ENCODE measurements at places on chromosomes 7 and 10.

DNA sequence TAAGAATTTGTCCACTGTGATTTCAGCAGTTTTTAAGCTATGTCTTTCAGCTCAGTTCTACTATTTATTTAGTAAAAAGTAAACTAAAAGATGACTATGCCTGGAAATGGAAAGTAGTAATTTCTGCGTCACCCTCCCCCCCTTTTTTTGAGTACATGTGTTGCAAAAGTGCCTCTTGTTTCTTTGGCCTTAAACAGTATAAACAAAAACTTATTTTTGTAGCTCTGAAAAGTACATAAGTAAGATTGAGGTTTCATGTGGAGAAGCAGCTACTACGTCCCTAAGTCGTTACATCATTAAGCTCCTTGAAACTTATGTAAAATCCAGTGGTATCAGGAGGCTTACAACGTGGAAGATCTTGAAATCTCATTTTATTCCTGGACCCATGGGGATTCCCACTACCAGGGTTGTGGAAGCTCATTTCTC, 46.3 kb upstream of the HBP1 start:
- peak; percentile 71 for DNase-seq

- DNase-seq = no peak
Measured at GRCh38 chr10:131899116-131899690, 1.6 kb upstream of the PPP2R2D start.

GRCh38 chr10:1698185-1698584, 39.1 kb downstream of the ADARB2 start:
- no peak for DNase-seq

- no peak for DNase-seq
Measured at GRCh38 chr10:530717-531116, 158.8 kb downstream of the DIP2C start.

DNA sequence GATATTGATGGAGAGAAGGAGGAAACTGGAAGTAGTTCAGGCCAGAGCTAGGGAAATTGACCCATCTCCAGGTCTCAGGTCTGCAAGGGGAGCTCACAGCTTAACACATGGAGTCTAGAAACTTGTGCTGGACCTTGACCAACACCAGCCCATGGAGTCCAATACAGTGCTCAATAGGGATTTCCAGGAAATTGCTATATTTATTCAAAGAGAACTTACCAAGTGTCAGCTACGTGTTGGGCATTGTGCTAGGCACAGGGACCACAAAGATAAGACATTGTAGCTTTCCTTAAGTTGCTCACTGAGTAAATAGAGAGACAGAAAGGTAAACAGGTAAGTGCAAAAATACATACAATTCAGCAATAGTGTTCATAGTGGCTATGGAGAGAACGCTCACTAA, 72.7 kb upstream of the ATRNL1 start:
- no peak for DNase-seq

DNA sequence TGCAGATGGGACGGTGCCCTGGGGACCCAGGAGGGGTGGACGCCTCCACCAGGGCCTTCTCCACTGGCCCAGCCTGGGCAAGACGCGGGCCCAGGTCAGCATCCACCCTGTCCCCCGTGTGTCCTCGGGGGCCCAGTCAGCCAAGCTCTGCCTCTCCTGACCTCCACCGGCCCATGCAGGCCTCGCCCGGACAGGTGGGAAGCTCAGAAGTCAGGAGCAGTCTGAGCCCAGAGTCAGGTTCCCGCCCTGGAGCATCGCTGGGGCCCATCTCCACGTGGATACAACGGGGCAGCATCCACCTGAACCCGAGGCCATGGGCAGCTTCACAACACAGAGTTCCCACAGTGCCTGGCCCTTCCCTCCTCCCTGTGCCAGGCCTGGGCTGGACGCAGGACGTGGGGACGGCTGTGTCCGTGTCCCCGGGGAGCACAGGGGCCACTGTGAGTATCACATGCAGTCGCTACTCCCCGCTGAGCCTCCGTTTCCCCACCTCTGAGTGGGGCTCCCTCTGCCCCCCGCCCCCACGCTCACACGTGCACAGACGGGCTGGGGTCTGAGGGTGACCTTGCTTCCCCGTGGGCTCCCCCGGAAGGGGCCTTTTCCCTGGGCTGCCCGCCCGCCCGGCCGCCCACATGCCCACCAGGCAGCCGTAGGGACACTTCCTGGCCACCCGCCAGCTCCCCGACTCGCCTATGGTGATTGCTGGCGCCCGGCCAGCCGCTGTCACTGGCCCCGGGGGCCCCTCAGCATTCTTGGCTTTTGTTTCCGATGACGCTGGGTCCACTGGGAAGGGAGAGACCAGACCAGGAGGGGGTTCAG, 64.3 kb downstream of the PDGFA start:
- peak; percentile 77 for DNase-seq

GRCh38 chr7:39892361-39892760, 57.7 kb upstream of the CDK13 start:
- no peak for DNase-seq

- no peak for DNase-seq
Measured at GRCh38 chr7:35695473-35695850, 527 bp upstream of the HERPUD2 start.

- DNase-seq = no peak
Measured at GRCh38 chr10:72094574-72094973, 6.2 kb upstream of the SPOCK2 start.

GRCh38 chr7:45543473-45543872, 30.7 kb upstream of the ADCY1 start:
- DNase-seq = no peak

Measured in H4 (cell line).